NCI-H748 treated with DMSO at 0.1 percent for 48 hours (cell line): ENCODE measurements at places on chromosomes 2 and 18.

GRCh38 chr2:220941683-220942082 lies 630.4 kb downstream of the EPHA4 start:
- DNase-seq: no peak

- DNase-seq: no peak
These were observed 4.1 kb downstream of the NEMP2 start for GRCh38 chr2:190530248-190530900.

DNA sequence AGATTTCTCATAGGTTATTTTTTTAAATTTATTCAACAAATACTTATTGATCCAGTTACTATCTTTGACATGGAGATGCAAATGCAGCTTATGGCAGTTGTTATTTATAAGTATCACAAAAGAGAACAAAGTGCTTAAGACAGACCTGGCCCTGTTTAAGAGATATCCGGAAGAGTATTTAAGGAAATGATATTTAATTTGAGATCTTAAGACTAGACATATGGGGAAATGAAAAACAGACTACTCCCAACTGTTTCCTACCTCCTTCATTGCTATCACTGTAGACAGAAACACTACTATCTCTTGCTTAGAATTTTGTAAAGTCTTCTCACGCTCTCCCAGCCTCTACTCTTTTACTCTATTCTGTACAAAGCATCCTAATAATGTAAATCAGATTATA lies 36.0 kb downstream of the RPRD1A start:
- DNase-seq: no peak

DNA sequence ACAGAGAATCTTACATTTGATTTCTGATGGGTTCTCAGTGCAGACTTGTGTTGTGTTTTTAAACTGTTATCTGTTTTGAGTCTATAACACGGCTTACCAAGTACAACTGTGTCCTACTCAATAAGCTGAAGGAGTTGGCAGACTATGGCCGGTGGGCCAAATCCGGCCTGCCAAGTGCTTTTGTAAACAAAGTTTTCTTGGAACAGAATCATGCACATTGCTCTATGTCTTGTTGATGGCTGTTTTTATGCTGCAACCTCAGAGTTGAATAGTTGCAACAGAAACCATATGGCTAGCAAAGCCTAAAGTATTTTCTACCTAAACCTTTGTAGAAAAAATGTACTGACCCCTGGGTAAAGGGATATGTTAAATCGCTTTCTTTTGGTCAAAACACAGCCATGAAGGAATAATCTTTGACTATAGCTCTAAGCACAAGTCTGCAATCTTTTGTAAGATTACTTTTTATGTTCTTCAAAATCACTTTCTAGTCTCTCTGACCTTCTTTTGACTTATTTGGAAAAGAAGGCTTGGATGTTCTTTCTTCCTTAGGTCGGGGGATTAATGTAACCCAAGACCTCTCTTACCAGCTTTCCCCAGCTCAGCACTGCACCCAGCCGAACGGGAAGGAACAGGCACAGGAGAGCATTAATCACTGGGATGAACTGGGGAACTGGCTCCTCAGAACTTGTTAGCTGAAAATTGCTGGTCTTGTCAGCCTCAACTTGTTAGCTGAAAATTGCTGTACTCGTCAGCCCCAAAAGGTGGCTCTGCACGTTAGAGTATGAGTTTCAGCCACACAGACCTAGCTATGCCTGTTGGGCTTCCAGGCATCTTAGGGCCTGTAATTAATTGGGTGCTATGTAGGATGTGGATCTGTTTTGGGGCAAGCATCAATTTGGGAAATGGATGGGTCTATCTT lies 75.4 kb downstream of the CD8B2 start:
- no peak for DNase-seq

DNA sequence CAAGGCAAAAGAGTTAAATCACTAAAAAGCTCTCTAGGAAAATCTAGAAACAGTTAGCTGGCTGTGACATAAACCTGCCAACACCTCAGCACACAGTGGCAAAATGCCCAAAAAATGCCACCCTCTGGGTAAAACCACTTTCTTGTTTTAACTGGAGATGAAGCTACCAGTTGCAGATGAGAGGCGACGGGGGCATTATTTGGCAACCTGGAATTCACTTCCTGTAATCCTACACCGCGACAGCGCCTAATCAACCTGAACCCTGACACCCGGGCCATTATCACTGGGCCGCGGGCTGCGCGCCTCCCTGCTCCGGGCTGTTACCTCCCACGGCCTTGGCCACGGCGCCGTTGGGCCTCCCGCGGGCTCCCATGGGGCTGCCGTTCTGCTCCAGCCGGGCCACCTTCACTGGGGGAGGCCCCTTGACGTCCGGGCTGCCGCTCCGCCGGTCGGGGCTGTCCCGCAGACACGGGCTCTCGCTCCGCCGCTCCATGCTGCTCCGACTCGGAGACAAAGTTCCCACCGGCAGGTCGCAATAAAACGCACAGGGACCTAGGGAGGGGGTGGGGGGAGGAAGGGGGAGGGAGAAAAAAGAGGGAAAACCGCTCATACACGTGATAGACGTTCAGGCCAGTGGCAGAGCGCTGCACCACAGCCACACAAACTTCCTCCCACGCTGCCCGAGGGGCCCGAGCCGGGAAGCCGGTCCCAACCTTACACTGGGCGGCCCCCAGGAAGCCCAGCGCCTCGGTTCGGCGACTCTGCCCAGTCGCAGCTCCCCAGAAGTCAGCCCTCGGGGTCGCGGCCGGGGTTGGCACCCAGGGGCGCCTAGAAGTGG lies 2.0 kb downstream of the SATB2 start:
- DNase-seq: peak; percentile 79

GRCh38 chr2:186772579-186772978 lies 76.4 kb downstream of the ZSWIM2 start:
- no peak for DNase-seq

DNA sequence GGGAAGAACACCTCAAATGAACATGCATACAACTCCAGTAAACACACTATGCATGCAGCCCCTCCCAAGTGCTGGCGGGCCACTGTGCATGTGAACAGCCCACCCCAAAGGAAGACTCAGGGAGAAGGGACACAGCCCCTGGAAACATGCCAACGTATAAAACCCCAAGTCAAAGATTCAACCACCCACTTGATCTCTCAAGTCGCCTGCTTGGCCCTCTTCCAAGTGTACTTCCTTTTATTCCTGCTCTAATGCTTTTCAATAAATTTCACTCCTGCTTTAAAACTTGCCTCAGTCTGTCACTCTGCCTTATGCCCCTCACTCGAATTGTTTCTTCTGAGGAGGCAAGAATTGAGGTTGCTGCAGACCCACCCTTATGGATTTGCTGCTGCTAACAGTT lies 139.1 kb downstream of the C1D start:
- DNase-seq: peak; percentile 40

DNA sequence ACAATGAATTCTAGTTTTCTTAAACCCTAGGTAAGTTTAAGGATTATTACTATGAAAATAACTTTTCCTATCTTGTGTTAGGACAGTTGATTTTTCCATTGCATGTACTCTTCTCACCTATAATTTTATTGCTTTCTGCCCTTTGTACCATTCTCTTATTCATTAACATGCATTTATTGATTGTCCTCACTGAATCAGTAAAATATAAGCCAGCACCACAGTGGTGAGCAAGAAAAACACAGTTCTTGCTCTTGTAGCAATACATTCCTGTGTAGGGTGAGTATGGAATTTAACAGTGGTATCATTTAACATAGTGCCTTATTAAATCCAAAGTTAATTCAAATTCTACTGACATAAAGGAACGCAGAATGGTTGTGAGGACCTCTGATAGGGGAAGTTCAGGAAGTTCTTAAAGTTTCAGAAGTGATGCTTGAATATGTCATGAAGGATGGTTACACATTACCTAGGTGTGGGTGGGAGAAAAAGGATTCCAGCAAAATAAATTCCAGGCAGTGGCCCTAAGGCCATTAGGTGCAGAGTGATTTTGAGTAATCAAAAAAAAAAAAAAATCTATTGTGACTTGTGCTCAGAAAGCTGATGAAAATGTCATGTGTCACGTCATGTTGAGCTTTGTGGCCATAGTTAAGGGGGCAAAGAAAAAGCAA lies 104.7 kb upstream of the DSEL start:
- DNase-seq: no peak

GRCh38 chr2:127401757-127402695 lies 14.3 kb upstream of the MAP3K2 start:
- DNase-seq: no peak

DNA sequence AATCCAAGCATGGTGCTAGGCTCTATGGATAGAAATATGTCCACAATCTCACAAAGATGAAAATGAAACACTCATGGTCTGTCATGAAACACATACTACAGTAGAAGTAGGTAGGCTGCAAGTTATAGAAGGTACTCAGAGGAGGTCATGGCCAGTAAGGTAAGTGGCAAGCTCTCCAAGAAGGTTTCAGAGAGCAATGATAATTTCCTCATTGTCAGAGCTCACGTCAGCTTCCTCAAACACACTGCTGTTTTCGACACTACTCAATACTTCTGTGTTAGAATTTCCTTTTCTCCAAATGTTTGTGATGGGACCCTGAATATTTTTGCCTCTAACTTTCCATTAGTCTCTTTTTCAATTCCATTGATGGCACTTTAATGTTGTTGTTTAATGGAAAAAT lies 25.5 kb downstream of the CCDC141 start:
- DNase-seq: no peak

DNA sequence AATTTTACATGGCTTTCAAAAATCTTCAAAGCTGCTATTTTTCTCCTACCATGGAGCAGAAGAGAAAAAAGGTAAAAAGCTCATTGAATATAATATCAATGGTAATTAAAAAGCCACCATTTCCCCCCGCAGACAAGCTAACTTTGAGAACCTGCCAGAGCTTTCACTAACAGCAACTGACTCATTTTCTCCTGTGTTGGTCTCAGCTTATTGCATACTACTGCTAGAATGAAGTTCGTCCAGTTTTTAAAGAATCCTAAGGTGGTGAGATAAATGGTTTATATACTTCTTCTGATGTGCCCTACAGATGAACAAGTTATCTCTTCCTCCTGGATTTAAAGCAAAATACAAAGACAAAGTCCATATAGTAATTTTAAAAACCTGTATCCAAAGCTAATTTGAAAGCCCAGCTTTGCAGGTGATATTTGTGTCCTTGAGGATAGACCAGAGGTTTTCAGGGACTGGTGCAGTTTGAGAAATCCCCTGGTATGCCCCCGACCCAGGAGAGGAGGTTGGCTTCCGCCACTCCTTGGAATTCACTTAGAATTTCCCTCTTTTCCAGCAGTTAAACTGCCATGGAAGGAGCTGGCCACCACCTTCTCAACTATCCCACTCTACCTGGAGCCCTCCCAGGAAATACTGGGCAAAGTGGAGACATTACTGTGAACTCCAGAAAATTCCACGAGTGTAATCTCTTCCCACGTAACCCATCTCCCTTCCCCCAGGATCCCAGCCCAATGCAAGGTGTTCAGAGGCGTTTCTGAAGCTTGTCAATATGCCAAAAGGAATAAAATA lies 17.5 kb downstream of the YPEL5 start:
- DNase-seq: no peak

- DNase-seq: peak; percentile 27
These were observed 95.2 kb downstream of the EPB41L5 start for GRCh38 chr2:120108049-120108448.

- no peak for DNase-seq
These were observed 163.8 kb downstream of the SETBP1 start for GRCh38 chr18:44844486-44844885.

DNA sequence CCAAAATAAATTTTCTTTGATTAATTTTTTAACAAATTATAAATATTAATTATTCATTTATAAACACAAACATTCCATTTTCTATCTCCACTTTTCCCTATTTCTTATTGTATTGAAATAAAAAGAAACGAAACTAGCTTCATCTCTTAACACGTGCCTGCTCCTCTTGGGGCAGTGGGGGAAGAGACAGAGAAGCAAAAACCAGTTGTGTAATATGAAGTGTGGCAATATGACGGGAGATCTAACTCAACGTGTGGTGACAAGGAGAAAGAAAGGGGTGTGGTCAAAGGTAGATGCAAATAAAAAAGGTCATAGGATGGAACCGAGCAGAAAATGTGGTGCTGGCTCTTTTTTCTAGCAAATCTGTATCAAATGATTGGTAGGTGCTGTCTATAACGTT lies 106.9 kb upstream of the SLC8A1 start:
- no peak for DNase-seq

- no peak for DNase-seq
These were observed at the start of gene MSTN for GRCh38 chr2:190062601-190063000. Gene MSTN (minus strand): TSS chr2:190062729. CDS start chr2:190062596, 133 bp downstream.

DNA sequence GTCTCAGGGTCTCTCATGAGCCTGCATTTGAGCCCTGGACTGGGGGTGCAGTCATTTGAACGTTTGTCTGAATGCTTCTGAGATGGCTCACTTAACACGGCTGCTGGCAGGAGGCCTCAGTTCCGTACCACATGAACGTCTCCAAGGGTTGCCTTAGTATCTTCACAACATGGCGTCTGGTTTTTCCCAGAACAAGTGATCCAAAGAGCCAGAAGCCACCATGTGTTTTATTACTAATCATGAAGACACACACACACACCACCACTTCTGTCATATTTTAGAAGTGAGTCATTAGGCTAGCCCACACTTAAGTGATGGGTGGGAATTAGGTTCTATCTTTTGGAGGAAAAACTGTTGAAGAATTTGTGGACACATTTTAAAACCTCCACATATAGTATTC lies 15.0 kb upstream of the MYO1B start:
- DNase-seq: no peak

- DNase-seq: no peak
These were observed 12.4 kb downstream of the CNNM3 start for GRCh38 chr2:96828436-96828835.

DNA sequence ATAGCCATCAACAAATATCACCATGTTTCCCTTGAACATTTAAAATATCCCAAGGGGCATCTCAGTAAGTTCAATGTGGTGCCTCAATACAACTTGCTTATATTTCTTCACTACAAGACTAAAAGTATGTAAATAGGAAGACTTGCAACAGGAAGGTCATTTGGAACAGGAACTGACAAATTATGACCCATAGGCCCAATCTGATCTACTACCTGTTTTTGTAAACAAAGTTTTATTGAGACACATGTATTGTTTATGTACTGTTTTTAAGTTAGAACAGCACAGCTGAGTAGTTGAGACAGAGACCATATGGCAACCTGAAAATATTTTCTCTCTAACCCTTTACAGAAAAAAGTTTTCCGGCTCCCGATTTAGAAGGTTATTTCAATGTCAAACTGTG lies 154.8 kb upstream of the TFPI start:
- DNase-seq: no peak

DNA sequence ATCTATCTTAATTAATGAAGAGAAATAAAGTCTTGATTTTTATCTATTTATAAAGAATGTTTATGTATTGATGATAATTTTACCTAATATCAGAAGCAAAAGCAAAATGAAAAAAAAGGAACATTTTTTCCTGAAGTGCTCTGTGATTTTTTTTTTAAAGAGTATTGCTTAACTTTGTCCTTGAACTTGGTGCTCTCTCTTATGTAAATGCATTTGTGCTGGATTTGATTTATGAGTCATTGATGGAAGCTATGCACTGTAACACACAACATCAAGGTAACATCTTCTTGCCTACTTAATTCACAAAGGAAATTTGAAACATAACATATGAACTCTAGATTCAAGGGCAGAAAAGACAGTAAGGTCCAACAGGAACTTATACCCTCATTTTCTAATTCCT lies 312.9 kb upstream of the CDH19 start:
- DNase-seq: no peak

GRCh38 chr18:41659438-41660130 lies 295.4 kb upstream of the PIK3C3 start:
- DNase-seq: no peak

GRCh38 chr2:125086313-125087184 lies 1061.5 kb downstream of the CNTNAP5 start:
- peak; percentile 39 for DNase-seq

- no peak for DNase-seq
These were observed 13.0 kb downstream of the YPEL5 start for GRCh38 chr2:30159766-30160165.
